ENCODE measurements at places on chromosomes 13 and 19. TPM values are rescaled to one million over a fixed set of nuclear protein-coding genes. Genes with fewer than 3 reads are reported as not detected.
A peak's percentile ranks its signal among the peaks of the same experiment; 100 is the strongest.

BCAM gene
- total RNA-seq, result 160 TPM

- peak; percentile 98 for DNase-seq
These were observed at the start of gene DYRK1B for GRCh38 chr19:39833464-39834286. TSS of gene DYRK1B (minus strand) at chr19:39834162. CDS start at chr19:39831867, 2,295 bp downstream.

DNA sequence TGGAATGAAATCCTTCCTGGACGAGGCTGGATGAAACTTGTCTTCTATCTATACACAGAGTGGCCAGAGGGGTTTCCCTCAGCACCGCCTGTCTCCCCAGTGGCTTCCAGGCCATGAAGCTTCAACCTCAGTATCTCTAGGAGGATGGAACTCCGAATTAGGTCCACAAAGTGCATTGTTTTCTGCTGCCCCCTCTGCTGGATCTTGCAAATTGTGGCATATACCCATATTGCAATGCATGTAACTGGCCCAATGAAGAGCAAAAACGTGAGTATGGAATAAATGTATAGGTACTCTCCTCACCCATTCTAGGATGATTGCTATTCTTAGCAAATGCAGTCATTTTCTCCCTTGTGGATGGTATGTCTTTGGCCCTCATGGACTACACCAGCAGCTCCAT, 14.7 kb upstream of the LILRB4 start:
- DNase-seq, result no peak

POLR1G gene
- total RNA-seq, result 6.5 TPM

- DNase-seq, result no peak
These were observed at the start of gene ZNF729 for GRCh38 chr19:22286151-22286810. TSS of gene ZNF729 (plus strand) at chr19:22286441. CDS start at chr19:22286526, 85 bp downstream.

RFPL4AL1 gene
- not detected for total RNA-seq

DNA sequence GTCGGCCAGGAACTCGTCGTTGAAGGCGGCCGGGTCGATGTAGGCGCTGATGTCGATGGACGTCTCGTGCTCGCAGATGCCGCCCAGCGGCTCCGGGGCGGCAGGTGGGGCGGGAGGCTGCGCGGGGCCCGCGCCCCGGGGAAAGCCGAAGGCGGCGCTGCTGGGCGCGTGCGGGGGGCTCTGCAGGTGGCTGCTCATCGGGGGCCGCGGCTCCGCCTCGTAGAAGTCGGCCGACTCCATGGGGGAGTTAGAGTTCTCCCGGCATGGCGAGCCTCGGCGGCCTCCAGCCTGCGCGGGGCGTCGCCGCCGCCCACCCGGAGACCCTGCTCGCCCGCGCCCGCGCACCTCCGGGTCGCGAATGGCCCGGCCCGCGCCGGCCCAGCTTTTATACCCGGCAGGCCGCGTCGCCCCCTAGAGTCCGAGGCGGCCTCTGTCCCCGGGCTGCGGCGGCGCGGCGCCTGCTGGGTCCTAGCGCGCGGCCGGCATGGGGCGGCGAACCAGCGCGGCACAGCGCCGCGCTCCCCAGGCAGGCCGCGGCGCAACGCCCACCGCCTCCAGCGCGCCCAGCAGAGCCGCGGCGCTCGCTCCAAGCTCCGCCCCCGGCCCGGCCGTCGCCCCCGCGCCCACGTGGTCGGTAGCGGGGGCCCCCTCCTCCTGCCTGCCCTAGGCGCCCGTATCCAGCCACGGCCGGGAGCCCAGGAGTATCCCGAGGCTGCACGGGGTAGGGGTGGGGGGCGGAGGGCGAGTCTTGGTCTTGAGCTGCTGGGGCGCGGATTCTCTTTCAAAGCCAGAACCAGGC, at the start of gene CEBPA:
CEBPA (minus strand) TSS at position 360 of the 799 bp plus-strand sequence; CDS start at position 240, 120 bp downstream.
- DNase-seq, result peak; percentile 72

APLP1 gene
- total RNA-seq, result 0.55 TPM

GRCh38 chr19:30535011-30535410, 162.8 kb downstream of the ZNF536 start:
- no peak for DNase-seq

DNA sequence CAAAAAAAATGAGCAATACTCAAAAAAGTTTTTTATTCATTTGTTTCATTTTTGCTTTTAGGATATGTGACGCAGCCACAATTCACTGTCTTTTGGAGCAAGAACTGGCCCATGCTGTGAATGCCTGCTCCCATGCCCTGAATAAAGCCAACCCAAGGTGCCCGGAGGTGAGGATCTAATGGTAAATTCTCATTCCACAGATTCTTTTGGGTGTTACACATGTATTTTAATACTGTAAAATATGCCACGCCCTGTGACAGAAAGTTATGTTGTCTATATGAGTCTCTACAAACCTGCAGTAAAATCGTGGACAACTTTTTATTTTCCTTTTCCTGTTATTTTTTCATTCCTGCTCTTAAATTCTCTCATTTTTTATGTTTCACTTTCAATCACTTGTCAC, 57.5 kb upstream of the AKAP11 start:
- no peak for DNase-seq

- peak; percentile 52 for DNase-seq
These were observed 3.3 kb downstream of the LYL1 start for GRCh38 chr19:13099073-13099999.

EMP3 gene
- 120 TPM for total RNA-seq

CKM gene
- total RNA-seq, result 0.85 TPM

PEAK3 gene
- total RNA-seq, result 0.18 TPM

GDF15 gene
- total RNA-seq, result 3.3 TPM

DNA sequence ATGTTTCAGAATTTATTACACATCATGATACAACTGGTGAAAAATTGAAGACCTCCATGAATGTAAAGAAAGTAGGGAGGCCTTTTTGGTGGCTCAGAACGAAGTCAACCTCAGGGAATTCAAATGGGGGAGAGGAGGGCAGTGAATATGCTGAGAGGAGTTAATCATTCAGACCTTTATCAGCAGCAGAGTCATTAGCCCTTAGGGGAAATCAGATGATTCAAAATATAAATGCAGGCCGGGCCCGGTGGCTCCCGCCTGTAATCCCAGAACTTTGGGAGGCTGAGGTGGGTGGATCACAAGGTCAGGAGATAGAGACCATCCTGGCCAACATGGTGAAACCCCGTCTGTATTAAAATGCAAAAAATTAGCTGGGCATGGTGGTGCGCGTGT, 80.4 kb upstream of the ZNF420 start:
- no peak for DNase-seq

C5AR2 gene
- 1.3 TPM for total RNA-seq

MAST1 gene
- 0.57 TPM for total RNA-seq

DNA sequence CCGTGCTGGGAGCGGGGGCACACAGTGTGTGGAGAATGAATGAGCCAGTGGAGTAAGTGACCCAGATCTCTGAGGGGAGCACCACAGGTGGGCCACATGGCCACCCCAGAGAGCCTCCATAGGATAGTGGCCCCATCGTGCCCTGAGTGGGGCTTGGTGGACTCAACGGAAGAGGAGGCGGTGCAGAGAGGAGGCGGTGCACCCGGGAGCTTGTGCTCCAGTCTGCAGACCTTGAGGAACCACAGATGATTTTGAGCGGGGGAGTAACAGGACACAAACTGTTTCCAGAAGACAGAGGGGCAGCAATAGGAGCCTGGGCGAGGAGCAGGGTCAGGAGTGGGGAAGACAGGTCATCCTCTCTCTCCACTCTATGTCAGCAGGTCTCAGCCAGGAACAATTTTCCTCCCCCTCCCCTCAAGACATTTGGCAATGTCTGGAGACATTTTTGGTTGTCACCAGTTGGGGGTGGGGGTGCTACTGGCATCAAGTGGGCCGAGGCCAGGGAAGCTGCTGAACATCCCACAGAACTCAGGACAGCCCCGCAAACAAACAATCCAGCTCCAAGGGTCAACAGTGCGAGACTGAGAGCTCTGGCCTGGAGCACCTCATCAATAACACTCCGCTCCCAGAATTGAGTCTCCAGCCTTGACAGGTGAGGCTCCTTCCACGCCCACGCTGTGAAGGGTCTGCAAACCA, 182.2 kb downstream of the USP12 start:
- no peak for DNase-seq

S1PR2 gene
- total RNA-seq, result 3.6 TPM

SYNE4 gene
- total RNA-seq, result 1.8 TPM
